Stimulated activated CD4-positive, alpha-beta T cell treated with anti-CD3 and anti-CD28 coated beads, TNF-alpha, amount 100 ng/mL, for 48 hours (primary cell): ENCODE measurements at places on chromosomes 16 and 17.

GRCh38 chr17:45432405-45433158 is at the start of gene ARHGAP27:
Gene ARHGAP27, minus strand, starts transcription at chr17:45432870. Its CDS starts 2,591 bp downstream, at chr17:45430279.
- DNase-seq, result no peak

- no peak for DNase-seq
Observed at GRCh38 chr17:48259694-48260291, 152.2 kb downstream of the SNX11 start.

- no peak for DNase-seq
Observed at GRCh38 chr16:48479955-48480354, 94.7 kb upstream of the SIAH1 start.

- no peak for DNase-seq
Observed at GRCh38 chr17:68542698-68543463, 30.7 kb downstream of the PRKAR1A start.

DNA sequence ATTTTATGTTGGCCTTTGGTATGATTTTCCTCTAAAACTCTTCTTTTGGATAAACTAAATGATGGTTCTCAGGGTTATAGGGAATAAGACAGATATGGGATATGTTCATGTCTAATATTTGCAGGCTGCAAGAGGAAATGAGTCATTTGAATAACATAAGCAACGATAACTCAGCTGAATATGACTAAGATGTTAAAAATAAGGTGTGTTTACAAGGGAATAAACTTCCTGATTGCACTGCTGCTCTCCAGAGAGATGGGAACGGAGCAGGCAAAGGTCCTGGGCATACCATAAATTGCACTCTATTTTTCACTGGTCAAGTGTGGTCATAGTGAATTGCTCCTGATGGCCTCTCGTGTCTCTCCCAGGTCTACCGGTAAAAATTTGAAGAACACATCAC is 666.2 kb downstream of the TOX3 start:
- no peak for DNase-seq

DNA sequence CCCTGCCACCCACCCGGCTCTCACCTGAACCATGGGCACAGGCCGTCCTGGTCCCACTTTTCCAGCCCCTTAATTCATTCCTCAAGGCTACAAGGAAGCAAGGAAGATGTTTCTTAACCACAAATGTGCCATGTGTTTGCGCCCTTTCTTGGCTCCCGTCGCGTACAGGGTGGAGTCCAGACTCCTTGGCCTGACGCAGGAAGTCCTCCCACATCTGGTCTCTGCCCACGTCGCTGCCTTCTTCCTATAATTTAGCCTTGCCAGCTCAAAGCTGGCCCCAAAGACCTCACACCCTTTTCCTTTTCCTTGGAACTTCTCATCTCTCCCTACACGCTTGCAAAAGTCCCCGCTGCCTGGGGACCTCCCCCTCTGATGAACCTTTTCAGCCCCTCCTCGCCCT is 38.8 kb upstream of the BHLHA9 start:
- no peak for DNase-seq

DNA sequence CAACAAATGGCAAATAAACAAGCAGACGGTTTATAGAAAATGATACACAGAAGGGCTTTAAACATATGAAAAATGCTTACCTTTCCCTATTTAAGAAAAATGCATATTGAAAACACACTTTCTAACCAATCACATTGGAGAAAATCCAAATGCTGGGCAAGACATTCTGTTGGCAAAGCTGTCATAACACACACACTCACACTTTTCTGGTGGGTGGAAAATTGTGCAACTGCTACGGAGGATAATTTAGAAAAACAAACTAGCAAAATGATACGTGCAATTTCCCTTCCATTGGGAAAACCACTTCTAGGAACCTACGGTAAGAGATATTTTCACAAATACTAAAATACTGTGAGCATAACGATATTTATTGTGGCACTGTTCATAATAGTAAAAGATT is 9.8 kb upstream of the MYH3 start:
- DNase-seq, result no peak

DNA sequence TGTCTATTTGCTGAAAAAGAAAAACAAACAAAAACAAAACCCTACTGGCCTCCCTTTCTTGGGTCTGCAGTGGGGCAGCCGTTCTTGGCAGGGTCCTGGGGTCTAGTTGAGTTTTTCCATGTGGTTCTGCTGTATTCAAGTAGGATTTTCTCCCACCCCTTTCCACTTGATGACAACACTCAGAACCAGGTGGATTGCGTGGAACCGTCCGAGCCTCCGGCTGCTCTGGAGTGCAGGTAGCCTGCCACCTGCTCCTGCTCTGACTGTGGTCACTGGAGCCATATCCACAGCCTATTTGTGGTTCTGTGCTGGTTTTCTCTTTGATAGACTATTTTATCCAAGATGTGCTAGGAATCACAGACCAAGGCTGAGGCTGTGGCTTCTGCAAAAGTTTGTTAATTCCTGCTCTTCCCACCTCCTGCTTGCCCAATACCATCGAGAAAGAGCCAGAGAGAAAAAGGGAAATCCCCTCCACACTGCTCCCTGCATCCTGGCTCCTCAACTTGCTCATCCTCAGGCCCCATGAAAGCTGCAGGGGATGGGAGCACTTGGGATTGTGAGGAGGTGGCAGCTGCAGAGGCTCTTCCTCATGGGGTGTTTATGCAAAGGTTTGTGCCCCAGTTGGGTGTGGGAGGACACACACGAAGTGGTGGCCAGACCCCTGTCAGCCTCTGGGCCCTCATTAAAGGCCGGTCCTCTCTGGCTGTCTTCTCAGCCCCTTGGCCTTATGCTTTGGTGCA is 377.8 kb upstream of the TNRC6C start:
- no peak for DNase-seq

DNA sequence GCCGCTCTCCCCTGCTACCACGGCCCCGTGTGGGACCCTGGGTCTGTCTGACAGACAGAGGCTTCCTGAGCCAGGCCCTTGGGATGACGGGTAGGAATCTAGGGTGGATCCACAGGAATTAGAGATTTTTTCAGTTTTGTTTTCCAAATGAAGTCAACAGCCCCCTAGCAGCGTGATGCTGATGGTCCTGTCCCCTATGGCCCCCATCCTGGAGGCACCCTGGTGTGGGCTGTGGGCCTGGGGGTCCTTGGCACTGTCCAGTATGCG is 15.5 kb downstream of the CENPX start:
- DNase-seq, result no peak

DNA sequence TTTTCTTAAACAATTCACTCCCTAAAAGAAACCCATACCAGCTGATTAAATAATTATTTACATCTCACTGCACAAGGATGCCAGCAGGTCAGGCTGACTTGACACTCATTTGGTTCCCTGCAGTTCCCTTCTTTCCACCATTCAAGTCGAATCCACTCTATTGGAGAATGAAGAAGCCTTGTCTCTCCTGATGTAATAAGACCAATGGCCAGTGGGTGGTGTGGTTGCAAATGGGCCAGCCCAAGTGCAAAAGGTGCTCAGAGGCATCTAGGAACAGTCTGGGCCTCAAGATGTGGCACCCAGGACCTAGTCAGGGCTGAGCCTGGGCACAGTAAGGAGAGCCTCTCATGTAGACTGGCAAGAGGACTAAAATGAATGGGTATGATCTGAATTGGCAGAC is 9.3 kb downstream of the C16orf78 start:
- no peak for DNase-seq

DNA sequence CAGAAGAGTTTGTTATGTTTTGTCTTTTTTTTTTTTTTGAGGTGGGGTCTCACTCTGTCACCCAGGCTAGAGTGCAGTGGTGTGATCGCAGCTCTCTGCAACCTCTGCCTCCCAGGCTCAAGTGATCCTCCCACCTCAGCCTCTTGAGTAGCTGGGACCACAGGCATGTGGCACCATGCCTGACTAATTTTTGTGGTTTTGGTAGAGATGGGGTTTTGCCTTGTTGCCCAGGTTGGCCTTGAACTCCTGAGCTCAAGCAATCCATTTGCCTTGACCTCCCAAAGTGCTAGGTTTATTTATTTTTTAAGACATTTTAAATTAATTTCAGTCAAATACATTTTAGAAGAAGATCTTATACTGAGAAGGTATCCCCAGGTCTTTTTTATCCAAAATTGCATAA is 366.7 kb downstream of the KCNJ2 start:
- DNase-seq, result no peak

DNA sequence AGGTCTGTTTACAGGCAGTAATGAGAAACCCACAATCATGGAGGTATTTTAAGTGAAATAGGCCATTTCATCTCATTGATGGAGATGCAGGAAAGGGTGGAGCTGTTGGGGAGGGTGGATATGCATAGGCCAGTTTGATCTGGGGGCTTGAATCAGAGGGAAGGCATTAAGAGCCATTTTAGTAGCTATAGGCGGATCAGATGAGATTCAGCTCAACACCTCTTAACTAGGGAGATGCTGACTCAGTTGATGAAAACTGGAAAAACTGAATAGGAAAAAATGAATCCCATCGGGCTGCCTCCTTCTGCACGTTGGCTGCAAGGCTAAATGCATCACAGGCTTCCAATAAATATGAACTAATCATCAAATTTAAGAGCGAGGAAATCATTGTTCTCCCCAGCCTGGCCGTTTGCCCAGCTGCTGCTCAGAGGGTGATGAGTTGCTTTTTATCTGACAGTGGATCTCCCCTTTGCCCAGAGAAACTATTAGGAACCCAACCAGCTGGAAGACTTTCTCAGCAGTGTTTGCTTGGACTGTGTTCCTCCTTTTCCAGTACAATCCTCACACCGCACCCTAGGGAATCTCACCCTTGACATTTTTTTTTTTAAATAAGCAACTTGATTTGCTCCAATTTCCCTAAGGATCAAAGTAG is 149.6 kb downstream of the SOX9 start:
- DNase-seq, result no peak

DNA sequence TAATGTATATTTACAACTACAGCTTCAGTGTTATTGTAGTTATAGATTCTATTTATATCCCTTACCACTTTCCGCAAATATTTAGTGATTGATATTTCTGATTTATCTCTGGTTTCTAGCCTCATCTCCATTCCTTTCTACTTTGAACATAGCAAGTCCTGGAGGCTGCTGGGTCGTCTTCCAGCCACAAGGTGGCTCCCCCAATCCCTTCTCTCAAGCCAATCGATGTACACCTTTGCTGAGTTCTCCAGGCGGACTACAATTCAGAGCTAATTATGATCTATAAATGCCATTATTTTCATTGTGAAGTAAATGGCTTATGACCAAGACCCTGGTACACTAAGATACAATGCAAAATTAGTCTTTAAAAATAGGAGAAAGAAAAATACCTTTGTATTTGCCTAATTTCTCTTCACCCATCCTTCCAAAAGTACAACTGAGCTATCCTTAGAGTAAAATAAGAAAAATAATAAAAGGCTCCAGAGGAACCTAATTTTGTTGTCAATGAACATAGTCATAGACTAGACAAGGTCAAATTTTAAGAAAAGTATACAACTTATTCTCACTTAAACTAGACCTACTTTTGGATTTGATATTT is 122.1 kb downstream of the SKAP1 start:
- peak; percentile 26 for DNase-seq

DNA sequence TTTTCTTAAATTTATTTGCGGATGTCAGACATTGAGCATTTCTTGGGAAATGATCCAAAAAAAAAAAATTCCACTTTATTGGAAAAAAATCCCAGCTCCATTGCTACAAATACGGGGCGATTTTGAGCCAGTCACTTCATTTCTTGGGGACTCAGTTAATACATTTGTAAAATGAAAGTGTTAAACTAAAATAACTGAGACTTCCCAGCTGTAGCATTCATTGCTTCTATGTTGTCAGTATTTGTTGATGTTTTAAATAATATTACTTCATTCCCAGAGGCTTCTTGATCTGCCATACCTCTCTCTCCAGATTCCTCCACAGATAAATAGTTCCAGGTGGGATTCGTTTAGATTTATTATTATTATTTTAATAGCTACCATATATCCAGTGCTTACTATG is 77.1 kb upstream of the HS3ST3A1 start:
- DNase-seq, result no peak

DNA sequence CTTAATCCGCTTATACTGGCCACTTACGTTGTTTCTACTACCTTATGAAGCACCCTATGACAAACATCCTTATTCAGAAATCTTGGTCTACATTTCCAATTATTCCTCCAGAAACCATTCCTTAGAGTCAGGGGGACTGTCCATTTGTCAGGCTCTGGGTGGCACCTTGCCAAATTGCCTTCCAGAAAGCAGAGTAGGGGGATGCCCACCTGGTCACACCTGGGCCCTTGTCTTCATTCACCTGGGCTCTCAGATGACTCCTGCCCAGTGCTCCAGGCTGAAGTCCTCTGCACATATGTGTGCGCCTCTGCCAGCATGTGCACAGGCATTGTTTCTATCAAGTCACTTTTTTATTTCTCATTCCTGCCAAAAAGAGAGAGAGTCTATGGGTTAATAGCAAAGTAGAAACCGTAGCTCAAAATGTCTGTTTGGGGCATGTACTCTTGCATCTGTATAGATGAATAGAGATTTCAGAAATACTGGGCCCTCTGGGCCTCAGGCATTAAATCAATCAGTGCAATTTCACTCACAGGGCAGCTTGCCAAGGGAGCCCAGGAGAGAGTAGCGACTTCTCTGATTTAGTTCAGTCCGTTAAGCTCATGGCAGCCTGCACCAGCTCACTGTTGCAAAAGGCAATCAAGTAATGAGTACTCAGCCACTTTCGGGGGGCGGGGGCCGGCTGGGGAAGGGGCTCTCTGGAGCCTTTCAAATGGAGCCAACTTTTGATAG is 104.7 kb downstream of the SOCS1 start:
- DNase-seq, result no peak

DNA sequence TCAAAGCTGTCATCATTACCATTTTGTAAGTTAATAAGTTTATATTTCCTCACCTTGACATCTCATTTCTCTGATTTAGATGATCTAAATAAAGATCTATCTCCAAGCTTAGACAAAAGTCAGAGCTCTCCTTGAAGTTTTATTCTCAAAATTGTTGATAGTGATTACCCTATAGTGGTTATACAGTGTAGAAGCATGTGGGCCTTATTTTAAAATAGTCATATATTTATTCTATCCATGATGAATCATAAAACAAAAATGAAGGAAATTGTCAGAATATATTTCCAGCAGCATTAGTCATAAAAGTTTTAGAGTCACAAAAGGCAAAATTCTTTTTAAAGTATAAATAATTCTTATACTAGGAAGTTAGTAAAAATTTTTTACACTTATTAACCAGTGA is 49.0 kb downstream of the RHOT1 start:
- no peak for DNase-seq

- DNase-seq, result no peak
Observed at GRCh38 chr16:48231727-48232492, 12.2 kb upstream of the LONP2 start.
